ENCODE measurements at places on chromosomes 5 and 9. TPM values are rescaled to one million over a fixed set of nuclear protein-coding genes. Genes with fewer than 3 reads are reported as not detected.

The NME5 gene
- not detected for total RNA-seq

DNA sequence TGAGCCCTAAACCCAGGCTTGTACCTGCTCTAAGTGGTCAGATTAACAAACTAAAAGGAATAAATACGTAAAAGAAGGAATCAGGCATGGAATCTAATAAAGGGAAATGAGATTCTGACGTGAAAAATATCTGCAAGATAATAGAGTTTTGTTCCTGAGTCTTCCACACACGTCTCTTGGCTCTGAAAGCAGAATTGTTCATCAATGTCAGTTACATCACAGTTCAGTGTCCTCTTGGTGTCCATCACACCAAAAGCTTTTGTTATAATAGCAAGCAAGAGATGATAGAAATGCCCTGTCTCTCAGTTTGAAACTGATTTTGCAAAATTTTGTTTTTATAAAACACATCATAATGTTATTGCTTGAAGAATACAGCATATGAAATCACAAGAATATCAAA is 34.7 kb upstream of the NMUR2 start:
- no peak for DNase-seq

DNA sequence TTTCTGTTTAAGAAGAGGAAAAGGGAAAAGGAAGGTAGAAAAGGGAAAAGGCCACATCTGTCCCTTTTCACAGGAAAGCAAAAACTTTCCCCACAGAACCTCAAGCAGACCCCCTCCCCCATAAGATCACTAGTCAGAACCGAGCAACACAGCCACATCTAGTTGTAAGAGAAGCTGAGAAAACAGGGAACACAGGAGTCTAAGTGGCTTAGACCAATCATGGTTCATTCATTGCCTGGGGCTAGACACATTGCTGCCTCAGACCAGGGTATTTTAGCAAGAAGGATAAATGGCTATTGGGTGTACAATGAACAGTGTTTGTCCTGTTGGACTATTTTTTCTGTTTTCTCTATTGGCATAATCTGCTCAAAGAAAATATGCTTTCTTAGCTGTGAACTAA is 98.0 kb downstream of the ARL15 start:
- no peak for DNase-seq

The NR3C1 gene
- total RNA-seq = 23.5 TPM

The PFN3 gene
- not detected for total RNA-seq

GRCh38 chr5:154485850-154486426 is 7.9 kb upstream of the HAND1 start:
- no peak for DNase-seq

GRCh38 chr5:135038813-135039270 is 4.8 kb upstream of the PITX1 start:
- no peak for DNase-seq

DNA sequence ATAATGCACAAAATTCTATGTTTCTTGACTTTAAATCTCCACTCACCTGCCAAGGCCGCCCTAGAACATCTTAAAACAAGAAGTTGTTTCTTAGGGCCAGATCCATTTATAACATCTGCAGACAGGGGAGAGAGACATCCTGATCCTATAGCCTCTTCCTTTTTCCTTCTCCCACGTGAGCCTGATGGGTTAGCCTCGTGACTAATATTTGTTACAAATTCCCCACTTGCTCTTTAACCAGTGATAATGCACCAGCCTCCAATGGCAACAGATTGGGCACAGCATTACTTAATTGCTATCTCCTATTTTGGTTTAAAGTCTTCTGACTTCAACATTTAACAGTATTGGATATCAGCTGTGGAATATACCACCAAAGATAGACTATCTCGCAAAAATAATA is 196.5 kb downstream of the GADD45G start:
- no peak for DNase-seq

DNA sequence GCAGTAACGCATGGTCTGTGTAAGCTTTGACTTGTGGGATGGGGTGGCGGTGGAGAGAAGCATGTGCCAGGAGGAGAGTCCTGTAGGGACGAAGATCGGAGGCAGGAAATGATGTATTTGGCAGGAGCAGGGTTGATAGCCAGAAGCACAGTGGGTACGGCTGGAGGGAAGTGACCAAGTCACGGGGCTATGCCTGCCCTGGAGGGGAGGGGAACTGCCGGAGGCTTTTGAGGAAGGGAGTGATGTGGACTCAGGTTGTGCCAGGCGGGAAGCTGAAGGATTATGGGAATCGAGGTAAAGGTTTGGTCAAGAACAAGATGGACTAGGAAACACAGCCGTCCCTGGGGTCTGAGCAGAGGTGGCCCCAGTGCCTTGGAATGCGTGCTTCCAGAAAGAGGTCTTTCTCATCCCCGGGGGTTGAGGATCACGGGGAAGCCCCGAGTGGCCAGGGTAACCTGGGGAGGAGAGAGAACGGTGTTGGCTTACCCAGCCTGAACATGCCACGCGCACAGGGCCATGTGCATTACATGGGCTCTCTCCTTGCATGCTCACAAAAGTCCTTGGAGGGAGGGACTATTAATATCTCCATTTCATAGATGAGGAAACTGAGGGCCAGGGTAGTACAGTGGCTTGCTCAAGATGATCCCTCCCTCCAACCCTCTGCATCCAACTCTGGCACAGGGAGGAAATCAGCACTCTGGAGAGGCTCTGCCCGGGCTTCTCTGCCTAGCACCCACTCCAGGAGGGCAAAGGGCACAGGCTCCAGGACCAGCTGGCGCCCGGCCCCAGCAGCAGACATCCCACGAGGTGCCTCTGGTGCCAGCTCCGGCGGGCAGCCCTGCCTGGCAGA is 253.8 kb downstream of the PBX3 start:
- no peak for DNase-seq

The PTGDS gene
- 15.9 TPM for total RNA-seq

DNA sequence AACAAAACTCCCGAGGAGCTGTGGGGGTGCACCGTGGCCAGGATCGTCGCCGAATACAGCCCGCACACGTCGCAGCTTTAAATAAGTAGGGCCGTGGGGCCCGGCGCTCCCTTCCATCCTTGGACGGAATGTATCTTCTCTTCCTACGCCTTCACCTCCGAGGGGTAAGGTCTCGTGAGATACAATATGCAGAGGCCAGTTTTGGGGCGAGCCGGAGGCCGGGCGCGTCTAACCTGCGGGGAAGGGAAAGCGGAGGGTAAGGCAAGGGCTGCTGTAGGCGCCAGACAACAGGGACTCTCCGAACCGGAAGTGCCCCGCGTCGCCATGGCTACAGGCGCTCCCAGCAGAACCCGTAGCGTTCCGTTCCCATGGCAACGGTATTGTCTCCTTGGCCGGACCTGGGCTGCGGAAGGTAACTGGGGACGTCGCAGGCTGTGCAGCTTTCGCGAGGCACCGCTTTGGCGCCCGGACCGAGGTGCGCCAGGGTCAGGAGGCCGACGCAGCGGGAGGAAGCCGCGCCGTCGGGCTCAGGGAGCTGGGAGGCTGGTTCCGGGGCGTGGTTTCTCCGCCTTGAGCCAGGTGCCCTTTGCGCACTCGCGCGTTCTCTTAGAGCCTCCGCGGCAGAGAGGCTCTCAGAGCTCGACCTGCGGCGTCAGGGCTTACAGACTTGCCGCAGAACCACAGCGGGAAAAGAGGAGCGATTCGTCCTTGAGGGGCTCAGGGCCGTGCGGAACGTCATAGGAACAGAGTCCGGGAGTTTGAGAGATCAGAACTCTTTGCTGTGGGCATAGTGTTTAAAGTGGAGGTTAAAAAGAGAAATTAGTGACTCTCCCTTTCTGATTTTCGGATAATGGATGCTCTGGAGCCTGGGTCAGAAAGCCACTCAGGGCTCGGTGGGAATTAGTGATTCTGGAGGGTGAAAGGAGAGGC is at the start of gene TTC23L:
TTC23L (plus strand) TSS at position 380 of the 930 bp plus-strand sequence. CDS start 1,508 bp downstream, outside the sequence.
- peak; percentile 91 for DNase-seq

The SPATA31E1 gene
- total RNA-seq = 0.07 TPM

The FOXI1 gene
- total RNA-seq = 0.16 TPM

The TMEM232 gene
- total RNA-seq = 1.8 TPM

Measured in colonic mucosa (tissue), 4 donors.